ENCODE measurements at places on chromosomes 7 and 10. TPM values are rescaled to one million over a fixed set of nuclear protein-coding genes. Genes with fewer than 3 reads are reported as not detected.

GRCh38 chr10:70540089-70540788 is 61.7 kb downstream of the PALD1 start:
- no peak for DNase-seq

DNA sequence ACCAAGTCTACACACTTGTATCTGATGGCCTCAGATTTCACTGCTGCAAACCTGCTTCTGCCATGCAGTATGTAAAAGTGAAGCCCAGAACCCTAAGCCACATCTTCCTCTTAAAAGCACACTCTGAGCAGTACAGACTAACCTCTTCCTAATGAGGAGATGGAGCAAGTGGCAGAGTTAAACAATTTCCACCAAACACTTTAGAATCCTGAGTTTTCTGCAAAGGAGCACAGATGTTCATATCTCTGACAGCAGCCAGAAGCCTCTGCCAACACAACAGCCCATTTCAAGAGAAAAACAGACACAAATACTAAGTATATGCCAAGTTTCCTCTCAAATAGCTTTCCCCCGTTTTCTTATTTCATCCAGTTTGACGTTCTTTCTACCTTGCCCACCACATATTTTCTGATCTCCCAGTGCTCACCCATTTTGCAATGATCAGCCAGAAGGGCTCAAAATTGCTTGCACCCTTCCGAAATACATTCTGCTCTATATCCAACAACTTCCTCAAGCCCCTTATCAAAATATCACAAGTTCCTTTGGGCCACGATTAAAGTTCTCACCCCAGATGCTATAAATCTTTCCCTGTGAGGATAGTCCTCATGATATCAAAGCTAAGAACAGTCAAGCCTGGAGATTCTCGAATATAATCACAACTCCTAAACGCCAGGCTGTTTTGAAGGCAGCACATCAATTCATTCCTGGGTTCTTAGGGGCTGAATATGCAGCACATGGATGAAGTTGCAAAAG is 27.5 kb downstream of the ELMO1 start:
- peak; percentile 89 for DNase-seq

Gene CLEC5A
- 0.32 TPM for polyA plus RNA-seq

Gene PDE6C
- 0.24 TPM for polyA plus RNA-seq

Gene PPP1R9A
- polyA plus RNA-seq, result 15.5 TPM

Gene MCU
- 81.9 TPM for polyA plus RNA-seq

DNA sequence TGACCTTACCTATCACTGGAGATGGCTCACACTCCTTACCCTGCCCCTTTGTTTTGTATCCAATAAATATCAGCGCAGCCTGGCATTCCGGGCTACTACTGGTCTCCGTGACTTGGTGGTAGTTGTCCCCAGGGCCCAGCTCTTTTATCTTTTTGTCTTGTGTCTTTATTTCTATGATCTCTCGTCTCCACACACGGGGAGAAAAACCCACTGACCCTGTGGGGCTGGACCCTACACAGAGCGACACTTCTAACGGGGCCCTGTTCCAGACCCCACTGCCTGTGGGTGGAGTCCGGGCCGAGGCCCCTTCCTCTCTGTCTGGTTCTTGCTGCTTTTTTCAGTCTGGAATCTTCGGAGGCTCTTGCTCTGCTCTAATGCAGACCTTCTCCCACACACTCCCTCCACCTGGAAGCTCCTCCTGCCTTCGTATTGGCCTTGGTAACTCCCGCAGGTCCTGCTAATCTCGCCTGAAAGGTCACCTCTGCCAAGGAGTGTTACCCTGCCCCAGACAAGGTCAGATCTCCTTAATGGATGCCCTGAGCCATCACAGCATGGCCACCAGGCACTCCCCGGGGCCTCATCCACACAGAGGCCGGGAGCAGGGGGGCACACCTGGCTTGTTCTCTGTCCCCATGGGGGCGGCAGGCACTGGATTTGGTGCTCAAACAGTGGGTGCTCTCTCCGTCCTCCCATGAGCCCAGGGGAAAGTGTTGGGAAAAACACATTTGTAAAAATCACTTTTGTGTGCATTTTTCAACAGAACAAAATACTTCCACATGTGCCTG is 531.7 kb downstream of the PTPRN2 start:
- no peak for DNase-seq

DNA sequence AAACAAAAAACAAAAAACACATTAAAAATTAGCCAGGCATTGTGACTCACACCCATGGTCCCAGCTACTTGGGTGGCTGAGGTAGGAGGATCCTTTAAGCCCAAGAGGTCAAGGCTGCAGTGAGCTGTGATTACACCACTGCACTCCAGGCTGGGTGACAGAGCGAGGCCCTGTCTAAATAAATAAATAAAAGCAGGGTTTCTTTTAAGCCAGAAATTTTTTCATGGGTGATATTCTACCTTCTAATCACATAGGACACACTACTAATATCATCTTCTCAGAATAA is 14.2 kb upstream of the SVIL start:
- DNase-seq, result no peak

DNA sequence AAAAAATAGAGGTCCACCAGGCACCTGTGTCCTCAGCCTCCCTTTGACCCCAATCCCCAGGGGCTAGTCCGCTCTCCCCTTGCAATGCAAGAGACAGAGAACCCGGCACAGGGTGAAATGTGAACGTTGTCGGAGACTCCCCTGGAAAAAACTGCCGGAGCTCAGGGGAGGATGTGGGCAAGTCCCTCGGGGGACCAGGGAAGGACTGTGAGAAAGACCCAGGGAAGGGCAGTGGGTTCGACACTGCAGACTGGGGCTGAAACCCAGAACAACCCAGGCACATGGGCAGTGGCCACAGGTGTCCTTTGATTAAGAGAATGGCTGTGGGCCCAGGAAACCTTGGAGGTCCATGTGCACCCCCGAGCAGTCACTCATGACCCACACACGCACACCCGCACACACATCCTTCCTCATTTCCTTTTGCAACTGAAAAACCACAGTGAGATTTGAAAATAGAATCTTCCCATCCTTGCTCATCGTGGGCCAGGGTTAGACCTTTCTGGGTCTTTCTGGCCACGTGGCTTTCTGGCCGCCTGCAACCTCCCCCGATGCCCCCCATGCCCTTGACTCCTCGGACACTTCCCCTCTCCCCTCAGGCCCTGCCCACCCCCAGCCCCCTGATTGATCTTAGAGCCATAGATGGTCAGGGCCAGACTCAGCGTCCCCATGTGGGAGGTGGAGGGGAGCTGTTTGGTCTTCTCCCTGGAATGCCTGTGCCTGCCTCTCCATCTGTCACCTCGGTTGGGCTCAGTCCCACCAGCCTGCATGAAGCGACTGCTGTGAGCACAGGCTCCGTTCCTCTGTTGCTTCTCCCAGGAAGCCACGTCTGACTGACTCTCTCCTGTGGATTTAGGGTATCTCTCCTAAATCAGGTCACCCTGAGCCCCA is 7.9 kb downstream of the LAT2 start:
- DNase-seq, result peak; percentile 54

Gene RBM20
- polyA plus RNA-seq, result 17.0 TPM

DNA sequence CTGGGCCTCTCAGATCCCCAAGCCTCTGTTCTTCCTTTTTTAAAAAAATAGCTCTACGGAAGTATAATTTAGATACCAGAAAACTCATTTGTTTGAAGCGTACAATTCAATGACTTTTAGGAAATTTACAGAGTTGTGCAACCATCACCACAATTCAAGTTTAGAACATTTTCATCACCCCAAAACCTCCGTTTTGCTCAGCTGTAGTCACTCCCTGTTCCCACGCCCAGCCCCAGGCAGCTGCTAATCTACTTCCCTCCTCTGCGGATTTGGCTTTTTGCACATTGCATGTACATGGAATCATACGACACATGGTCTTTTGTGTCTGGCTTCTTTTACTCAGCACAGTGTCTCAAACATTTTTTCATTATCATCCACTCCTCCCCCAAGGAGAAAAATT is 229.2 kb downstream of the TCF7L2 start:
- DNase-seq, result no peak

Gene INSYN2A
- 0.73 TPM for polyA plus RNA-seq

- no peak for DNase-seq
Measured at GRCh38 chr7:149282331-149282655, 20.3 kb downstream of the ZNF783 start.

DNA sequence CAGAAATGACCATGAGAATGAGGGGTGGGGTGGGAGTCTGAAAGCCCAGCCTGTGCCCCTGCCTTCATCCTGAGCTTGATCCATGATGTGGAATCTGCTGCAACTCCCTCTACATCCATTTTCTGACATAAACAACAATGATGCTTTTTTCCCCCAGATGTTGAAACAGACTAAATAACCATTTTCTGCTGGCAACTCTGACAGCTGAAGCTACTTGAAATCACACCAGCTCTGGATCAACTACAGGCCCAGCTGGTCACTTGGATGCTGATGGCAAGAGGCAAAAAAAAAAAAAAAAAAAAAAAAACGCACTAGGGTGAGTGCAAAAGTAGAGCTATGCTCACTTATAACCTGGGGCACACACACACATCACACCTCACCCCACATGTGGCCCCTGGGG is 74.2 kb downstream of the FAM107B start:
- peak; percentile 37 for DNase-seq
